ENCODE measurements at places on chromosomes 2 and 18.

GRCh38 chr2:160509016-160509415 lies 15.4 kb upstream of the RBMS1 start:
- no peak for DNase-seq

GRCh38 chr2:202006301-202006700 lies 27.4 kb upstream of the FZD7 start:
- DNase-seq, result no peak

DNA sequence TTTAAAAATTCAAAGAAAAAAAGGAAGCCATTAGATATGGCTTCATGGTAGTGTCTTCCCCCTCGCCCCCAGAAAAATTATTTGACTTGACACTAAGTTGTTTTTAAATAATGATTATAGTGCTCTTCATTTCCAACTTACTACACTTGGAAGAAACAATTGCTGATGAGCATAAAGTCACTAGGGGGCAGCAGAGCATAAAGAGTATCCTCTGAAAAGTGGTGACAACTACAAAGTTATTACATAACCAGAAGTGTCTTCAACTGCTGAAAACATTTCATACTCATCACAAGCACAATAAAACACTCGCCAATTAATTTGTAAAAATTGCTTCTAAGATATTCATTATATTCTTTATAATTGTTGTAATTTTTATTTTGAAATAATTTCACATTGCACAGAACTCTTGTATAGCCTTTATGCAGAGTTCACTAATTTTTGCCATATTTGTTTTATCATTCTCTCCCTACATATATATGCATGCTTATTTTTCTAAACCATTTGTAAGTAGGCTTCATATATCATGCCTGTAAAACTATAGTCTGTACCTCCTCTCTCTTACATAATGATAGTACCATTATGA lies 54.9 kb downstream of the EXOC6B start:
- DNase-seq, result no peak

GRCh38 chr2:69642709-69643601 lies 584 bp downstream of the AAK1 start:
- peak; percentile 66 for DNase-seq

DNA sequence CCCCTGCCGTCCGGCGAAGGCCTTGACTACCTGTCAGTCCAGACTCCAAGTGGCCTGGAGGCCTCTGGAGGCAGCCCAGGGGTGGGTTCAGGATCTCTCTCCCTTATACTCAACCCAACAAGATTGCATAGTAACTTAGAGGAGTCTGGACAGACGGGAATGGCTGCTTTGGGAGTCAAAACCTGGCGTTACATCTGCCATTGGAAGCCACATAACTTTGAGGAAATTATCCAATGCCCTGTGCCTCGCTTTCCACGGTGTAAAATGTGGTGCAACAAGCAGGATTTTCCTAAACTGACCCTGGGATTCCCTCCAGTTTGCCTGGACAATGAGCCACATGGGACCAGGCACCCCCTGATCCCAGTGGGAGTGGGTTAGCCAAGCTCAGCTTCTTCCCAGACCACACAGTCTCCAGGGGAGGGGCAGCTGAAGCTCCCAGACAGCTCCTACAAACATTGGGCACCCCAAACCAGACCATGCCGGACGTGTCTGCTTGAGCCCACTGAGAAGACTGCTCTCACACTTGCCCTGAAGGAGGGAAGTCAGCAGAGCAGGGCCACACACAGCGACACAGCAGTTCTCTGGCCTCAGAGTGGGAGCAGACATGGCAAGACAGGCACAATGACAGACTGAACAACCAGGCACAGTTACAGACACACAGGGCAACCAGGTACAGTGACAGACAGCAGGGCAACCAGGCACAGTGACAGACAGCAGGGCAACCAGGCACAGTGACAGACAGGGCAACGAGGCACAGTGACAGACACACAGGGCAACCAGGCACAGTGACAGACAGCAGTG lies 65.6 kb upstream of the RAB6C start:
- no peak for DNase-seq

- no peak for DNase-seq
Measured at GRCh38 chr18:13488281-13488929, 238.0 kb downstream of the FAM210A start.

DNA sequence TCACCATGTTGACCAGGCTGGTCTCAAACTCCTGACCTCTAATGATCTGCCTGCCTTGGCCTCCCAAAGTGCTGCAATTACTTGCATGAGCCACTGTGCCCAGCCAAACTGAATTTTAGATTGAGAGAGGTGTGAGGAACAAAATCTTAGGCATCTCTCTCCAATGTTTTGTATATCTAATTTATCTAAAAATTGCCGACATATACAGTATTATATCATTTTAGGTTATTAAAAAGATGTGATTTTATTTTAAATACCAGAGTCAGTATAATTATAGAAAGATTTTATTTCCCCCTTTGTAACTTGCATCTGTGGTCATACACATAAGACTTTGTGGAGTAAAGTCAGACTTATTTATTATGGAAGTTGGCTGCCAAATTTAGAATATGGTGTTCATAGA lies 10.1 kb downstream of the PMS1 start:
- no peak for DNase-seq

DNA sequence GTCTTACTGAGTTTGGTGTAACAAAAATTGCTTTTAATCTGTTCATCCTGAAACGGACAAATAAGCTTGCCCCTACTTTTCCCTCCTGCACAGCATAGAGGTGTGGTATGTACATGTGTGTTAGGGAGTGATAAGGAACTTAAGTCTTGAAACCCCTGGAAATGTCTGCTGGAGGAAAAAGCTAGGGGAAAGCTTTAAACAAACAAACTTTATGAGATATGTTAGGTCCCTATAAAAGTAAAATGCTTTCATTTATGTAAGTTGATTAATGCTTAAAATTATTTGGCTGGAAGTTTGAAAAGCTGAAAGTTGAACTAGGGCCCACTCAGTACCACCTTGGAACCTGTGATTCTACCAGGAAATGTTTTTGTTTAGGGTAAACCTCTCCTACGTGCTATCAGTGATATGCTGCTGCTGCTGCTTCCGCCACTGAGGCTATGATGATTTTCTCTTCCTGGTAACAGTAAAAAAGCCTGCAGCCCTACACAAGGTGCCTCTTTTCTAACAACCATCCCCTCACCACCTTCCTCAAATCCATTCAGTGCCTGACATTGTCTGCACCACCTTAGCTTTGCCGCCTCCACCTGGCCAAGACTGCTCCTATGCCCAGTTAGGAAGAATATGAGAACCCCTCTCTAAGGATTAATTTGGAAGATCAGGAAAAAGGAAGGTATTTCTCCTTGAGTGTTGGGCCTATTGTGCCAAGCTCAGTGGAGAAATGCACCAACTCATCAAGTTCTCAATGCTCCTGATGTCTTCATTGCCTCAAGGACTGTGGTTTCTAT lies 2.5 kb upstream of the YES1 start:
- DNase-seq, result no peak

DNA sequence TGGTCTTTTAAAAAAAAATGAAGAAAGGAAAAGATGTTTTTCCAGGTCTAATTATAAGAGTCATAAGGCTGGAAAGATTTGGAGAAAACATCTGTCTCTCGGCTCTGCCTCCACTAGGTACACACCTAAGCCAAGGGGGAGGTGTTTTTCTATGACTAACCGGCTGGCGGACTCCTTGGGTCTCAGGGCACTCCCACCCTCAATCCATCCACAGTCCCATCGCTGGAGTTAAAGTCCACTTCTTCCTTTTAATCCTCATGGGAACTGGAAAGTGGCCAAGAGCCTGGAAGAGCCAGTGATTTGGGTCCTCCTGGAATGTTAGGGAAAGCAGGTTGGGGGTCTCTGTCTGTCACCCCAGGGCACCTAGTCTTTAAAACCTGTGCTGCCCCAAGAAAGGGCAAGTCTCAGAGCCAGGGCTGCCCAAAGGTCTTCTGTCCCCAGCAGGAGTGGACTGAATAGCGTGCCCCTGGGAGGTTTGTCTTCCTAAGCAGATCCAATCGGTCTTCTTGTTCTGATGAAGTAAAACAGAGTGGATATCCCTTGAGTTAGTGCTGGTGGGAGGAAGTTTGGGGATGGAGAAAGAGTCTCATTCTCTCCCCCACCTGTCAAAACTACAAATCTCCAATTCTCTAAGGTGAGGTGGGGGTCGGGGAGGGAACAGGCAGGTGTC lies 66.4 kb downstream of the MCFD2 start:
- DNase-seq, result no peak

DNA sequence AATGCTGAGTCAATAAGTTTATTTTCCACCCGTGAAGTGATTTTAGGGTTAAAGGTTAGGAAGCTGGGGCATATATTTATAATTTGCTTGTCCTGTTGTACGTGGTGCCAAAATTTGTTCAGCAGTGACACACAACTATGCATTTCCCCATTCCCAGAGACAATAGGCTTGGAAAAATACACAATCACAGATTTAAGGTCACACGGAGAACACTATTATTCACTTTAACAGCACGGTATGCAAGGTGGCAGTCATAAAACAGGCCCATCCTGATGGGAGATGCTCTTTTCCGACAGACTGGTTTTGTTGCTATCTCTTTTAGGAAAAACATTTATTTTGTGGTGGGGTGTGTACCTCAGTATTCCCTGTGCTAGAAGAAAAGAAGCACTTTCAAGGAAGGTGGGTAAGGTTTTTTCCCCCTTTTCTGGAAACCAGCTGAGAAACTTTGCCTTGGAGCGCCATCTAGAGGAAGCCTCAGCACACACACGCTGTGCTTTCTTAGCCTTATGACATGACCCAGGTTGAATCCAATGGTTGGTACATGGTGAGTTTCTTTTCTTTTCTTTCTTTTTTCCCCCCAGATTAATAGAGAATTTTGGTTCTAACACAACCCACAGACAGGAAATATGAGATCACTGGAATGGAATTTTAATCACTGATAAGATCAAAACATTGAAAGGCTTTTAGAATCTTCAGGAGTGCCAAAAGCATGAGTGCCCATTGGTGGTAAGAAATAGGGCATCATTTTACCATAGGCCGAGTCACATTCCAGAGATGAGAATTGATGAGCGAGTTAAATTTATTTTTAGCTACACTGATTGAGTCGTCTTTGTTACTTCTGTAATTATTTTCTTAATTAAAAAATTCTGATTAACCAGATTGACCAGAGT lies 332.1 kb downstream of the AGPS start:
- DNase-seq, result no peak

GRCh38 chr2:132448771-132449170 lies 32.2 kb downstream of the GPR39 start:
- no peak for DNase-seq

- no peak for DNase-seq
Measured at GRCh38 chr2:96684883-96685576, 42.5 kb downstream of the FER1L5 start.

Measured in RWPE2 (cell line).